SIG-M5 (cell line): ENCODE measurements at places on chromosomes 11 and 22.

DNA sequence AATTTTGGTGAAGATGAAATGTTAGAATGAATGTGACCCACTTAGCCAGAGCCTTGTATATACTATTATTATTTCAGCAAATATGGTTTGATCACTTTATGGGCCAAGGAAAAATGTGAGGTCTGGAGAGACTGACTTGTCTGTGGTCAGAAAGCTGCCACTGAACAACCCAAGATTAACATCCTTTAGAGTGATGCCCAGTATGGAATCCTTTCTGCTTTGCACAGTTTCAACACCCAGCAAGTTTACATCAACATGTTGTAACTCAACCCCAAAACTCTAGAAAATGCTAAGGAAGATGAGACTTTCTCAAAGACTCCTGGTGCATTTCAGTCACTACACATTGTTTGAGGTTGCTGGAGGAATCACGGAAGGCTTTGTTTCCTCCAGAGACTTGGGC, 107.7 kb downstream of the SNX19 start:
- no peak for DNase-seq

DNA sequence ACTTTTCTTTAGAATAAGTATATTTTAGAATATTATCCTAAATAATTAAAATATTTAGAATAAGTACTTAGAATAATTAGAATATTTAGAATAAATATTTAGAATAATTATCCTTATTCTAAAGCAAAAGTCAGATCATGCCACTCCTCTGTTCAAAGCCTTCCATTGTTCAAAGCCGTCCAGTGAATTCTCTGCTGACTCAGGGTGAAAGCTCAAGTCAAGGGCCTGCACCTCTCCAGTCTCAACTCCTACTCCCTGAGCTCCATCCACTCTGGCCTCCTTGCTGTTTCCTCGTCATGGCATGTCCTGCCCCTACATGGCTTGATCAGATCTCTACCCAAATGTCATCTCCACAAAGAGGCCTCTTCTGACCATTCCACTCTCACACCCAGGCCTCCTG, 30.0 kb downstream of the PLEKHA7 start:
- no peak for DNase-seq

GRCh38 chr11:68004551-68005335, 846 bp upstream of the UNC93B1 start:
- DNase-seq: no peak

GRCh38 chr11:17161515-17161914, 46.3 kb downstream of the PIK3C2A start:
- DNase-seq: no peak

- DNase-seq: no peak
These were observed 89.9 kb upstream of the PRDM11 start for GRCh38 chr11:45056529-45056928.

GRCh38 chr11:65320386-65321075, 5.9 kb downstream of the CDC42EP2 start:
- no peak for DNase-seq

DNA sequence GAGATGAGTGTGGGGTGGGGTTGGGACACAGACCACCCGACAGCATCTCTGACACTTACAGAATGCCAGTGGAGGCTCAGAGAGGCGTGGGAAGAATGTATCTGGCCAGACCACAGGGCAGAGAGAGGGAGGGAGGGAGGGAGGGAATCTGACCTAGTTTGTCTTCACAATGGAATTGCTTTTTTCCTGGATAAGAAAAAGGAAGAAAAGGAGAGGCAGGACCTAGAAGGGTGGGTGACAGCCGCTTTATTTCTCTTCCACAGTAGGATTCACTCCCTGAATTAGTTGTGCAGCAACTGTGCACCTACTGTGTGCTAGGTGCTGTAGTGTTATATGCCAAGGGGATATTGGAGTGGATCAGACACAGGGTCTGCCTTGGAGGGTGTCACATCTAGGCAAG, 3.7 kb downstream of the KCNK4 start:
- no peak for DNase-seq

GRCh38 chr11:31355131-31355530, 14.4 kb downstream of the DCDC1 start:
- no peak for DNase-seq

DNA sequence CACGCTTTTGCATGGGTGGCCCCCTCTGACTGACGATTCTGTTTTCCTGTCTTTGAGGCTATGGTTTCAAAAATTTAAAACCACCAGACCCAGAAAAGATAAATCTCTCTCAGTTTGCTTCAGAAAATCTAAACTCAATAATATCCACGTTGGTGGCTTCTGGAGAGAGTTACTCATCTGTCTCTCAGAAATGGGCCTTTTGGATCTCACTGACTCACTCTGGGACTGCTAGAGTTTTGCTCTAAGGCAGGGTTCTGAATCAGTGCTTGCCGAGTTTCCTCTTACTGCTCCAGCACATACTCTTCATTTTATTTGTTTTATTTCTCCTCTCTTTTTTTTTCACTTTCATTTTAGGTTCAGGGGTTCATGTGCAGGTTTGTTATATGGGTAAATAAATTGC, 305.7 kb downstream of the BLID start:
- no peak for DNase-seq

DNA sequence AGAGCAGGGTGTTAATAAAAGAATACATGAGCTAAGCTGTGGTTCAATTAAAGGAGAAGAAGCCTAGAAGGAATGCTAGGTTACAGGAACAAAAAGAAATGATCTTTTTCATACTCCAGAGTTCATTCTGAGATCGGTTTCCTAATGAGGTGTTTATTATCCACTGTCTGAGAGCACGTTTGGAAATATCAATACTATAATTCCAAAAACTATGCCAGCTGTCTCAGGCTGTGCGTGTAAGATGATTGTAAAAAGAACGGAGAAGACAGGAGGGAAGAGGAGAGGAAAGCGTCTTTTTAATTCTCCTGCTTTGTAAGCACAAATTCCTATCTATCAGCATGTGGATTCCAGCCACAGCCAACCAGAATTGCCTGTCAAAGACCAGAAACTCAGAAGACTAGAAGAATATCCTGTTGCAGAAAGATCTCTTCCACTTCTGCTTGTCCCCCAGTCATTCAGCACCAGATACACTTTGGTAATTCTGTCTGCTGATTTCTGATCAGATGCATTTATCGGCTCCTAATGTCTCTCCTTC, 25.7 kb downstream of the APOL5 start:
- no peak for DNase-seq

DNA sequence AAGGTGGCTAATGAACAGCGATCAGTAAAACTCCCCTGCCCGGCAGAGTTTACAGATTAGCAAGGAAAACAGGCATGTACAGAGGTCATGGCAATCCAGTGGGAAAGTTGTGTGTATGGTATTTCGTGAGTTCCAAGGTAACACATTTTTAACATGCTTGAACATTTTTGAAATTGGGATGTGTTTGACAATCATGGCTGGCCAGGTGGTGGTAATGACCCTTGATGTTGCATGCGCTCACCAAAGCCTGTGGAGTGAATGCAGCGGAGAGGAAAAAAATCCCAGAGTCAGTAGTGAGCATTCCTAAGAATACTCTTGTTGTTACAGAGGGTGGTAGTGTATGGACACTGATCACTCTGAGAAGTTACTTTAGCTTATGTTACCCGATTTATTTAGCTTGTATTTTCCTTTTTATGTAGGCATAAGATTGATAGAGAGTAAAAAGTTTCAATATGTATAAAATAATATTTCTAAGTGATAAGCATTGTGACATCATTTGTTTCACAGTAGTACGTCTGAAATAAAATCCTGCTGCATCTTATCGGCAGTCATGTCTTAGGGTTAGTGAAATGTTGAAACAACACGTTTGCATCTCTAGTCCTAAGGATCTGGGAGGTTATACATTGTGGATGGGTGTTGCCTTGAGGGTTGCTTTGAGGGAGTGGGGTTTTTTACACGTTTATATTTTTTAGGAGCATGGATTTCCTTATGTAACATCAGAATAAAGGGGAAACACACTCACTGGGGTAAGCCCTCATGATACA, 8.7 kb downstream of the TEAD1 start:
- no peak for DNase-seq

- DNase-seq: no peak
These were observed 36.6 kb upstream of the NCR3LG1 start for GRCh38 chr11:17314904-17315426.

- no peak for DNase-seq
These were observed at the start of gene PARVA for GRCh38 chr11:12377106-12377823. Gene PARVA (plus strand): TSS chr11:12377571. CDS start chr11:12377648, 77 bp downstream.

- no peak for DNase-seq
These were observed 619.1 kb downstream of the METTL15 start for GRCh38 chr11:28727254-28727653.

DNA sequence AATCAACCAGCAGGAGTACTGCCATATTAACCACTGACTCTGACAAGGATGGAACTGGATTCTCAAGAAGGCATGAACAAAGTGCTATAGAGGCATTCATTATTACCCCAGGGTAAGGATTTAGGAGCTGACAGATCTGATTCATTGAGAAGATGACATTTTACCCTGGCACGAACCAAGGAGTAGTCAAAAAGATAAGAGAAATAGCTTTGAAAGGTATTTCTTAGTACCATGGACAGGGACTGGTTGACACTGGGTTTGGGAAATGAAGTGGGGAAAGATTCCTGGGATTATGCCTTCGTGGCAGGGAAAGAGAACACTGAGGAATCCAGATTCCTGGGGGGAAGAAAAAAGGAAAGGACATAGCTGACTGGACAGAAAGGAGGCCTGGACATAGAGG, 5.1 kb upstream of the SAAL1 start:
- DNase-seq: no peak

- no peak for DNase-seq
These were observed 5.7 kb downstream of the DRICH1 start for GRCh38 chr22:23626286-23626975.

DNA sequence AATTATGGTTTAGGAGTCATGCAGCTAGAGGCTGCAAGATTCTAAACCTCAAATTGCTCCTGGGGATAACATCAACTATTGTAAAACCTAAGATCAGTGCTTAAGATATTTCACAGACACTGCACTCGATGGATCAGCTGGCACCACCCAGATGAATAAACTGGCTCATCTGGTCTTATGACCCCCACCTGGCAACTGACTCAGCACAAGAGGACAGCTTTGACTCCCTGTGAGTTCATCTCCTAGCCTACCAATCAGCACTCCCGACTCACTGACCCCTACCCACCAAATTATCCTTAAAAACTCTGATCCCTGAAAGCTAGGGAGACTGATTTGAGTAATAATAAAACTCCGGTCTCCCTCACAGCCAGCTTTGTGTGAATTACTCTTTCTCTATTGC, 782 bp upstream of the TTC12 start:
- DNase-seq: no peak

GRCh38 chr11:23974051-23974450, 522.8 kb upstream of the LUZP2 start:
- no peak for DNase-seq

DNA sequence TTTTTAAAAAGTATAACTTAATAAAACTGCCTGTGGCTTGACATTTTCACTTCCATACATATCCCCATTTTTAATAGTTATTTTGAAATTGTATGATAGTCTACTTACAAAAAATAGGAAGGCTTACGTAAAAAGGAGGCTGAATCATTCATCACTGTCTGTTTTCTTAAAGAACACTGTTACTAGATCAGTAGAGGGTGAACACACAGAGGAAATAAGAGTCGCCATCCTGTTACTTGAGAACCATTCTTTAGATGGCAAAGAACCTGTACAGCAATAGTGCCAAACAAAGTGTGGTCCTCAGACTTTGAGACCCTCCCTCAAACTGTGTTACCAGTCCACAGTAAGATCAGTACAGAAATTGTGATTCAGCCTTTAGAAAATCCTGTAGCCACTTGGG, 180.7 kb downstream of the PGR start:
- no peak for DNase-seq

DNA sequence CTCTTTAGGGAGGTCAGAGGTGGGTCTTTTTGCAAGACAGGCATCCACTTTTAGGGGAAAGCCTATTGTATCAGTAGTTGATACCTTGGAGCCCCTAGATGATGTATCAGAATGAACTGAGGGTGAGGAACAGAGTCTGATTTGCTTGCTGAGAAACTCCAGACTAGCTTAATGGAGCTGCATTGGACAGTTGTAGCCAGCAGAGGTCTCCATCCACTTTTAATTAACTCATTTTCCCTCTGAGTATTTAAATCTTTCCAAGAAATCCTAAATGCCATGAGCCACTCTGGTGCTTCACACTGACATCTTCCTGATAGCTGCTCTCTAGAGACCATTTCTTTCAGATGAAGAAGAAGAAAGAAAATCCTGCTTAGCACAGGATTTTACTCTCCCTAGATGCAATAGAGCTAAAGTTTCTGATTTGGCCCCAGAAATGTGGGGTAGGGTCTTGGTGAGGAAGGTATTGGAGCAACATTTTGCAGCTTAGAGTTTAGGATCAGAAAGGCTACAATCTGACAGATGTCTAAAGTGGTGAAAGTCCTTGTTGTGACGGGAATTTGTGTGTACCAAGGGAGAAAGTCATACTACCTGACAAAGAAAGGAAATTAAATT, 38.0 kb downstream of the EXT2 start:
- no peak for DNase-seq

- no peak for DNase-seq
These were observed 239.5 kb upstream of the SORL1-AS1 start for GRCh38 chr11:121692236-121692635.

- DNase-seq: no peak
These were observed 157.9 kb upstream of the SORL1-AS1 start for GRCh38 chr11:121610706-121611105.

DNA sequence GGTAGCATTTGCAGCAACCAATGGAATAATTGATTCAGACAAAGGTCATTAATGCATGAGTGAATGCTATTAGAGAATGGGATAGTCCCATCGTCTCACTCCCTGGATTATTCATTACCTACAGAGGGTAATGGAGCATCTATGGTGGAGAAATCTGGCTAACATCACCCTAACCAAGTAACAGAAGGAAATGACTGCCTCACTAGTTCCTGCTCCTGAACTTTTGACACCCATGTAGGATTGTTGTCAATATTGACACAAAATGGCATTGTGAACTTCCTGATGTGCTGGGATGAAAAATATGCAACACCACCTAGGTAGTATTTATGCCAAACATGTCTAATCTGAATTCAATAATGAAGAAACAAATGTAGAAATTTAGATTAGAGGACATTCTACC, 44.0 kb upstream of the KIRREL3 start:
- DNase-seq: no peak

DNA sequence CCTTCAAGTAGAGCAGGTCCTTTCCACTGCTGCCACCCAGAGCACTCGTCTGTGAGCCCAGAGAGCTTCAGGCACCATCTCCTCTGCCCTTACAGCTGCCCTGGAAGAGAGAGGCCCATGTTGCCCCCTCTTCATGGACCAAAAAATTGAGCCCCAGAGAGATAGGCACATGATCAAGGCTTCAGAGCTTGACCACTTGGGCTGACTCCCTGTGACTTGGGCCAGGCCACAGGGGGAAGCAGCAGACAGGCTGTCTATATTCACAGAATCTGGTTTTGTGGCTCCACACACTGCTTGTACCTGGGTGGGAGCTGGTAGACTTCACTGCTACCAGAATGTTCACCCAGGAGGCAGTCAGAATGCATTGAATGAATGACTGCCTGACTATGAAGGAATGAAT, 58.2 kb downstream of the SMIM38 start:
- DNase-seq: no peak

DNA sequence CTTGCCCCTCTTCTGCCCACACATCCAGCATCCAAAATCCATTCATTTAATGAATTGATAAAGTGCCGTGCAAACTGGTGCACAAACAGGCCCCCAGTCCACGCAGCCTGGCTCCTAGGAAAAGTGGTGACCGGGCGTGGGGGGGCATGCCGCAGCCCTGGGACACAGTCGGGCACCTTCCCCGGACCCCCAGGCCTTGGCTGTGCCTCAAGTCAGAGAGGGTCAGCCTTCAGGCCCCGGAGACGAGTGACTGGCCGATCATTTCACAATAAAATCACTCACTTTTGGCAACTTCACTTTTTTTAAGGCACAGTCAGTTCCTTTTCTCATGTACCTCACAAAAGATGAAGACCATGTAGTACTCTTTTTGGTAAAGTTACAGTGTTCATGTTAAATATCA, 8.0 kb downstream of the CDPF1 start:
- DNase-seq: no peak
